SHP77 (cell line): ENCODE measurements at places on chromosomes 7 and 10.

- no peak for DNase-seq
Observed at GRCh38 chr10:132710746-132711612, 75.0 kb downstream of the NKX6-2 start.

- DNase-seq = no peak
Observed at GRCh38 chr7:113636727-113637421, 281.9 kb downstream of the PPP1R3A start.

GRCh38 chr10:72239409-72239808, 23.3 kb upstream of the ASCC1 start:
- DNase-seq = no peak

DNA sequence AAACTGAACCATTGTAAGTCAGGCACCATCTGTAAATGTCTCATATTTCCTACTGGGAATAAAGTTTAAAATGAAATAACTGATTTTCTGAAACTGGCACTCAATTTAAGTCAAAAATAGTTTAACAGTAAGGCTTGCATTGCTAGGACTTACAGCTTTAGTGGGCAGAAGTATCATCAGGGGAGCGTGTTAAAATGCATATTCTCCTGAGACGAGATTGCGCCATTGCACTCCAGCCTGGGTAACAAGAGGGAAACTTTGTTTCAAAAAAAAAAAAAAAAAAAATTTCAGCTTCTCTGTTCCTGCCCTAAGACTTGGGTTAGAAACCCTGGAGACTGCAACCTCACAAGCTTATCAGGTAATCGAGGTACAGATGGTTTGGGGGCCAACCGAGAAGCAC, 65.4 kb downstream of the UBE3C start:
- no peak for DNase-seq
